T1000 (cell line): ENCODE measurements at places on chromosomes 3 and 15.

DNA sequence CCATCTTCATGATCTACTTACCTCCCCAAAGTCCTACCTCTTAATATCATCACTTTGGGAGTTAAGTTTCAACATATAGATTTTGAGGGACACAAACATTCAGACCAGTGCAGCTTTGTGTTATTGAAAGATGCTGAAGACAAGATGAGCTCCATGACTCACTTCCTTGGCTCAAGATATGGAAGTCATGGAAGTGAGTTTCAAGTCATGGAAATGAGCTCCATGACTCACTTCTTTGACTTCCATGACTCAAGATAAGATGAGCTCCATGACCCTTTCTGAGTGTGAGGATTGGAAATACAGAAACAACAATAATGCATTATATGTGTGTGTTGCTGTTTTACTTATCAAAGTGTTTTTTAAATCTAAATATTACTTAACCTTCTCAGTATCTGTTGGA lies 170.2 kb upstream of the TPRG1 start:
- peak; percentile 4 for DNase-seq

DNA sequence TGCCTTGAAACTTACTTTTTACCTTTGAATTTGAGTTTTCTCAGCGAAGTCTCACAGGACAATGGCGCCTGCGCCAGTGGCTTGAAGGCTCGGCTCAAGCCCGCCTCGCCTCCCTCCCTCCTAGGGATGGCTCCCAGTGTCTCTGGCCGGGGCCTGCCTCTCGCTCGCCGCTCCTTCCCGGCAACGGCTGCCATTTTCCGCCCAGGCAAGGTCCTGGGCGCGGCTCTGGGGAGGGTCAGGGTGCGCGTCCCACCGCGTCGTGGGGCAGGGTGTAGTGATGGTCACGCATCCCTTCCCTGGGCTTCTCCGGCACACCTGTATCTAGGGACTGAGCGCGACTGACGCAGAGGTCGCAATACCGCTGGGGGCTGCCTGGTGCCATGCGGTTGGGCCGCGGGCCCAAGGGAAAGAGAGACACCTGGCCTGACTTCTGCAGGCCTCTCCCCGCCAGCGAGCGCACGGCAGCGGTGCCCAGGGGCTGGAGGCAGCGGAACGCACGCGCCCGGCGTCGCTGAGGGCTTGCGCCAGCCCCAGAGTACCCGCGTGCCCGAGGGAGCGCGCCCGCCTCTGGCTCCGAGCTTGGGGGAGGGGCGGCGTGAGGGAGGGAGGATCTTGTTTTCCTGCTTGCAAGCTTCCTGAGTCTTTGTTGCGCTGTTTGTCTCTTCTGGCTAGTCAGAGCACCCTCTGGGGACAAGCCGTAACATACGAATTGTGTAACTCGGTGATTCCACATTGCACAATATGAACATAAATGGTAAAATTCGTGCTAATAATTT lies 20.7 kb upstream of the FEM1B start:
- no peak for DNase-seq

DNA sequence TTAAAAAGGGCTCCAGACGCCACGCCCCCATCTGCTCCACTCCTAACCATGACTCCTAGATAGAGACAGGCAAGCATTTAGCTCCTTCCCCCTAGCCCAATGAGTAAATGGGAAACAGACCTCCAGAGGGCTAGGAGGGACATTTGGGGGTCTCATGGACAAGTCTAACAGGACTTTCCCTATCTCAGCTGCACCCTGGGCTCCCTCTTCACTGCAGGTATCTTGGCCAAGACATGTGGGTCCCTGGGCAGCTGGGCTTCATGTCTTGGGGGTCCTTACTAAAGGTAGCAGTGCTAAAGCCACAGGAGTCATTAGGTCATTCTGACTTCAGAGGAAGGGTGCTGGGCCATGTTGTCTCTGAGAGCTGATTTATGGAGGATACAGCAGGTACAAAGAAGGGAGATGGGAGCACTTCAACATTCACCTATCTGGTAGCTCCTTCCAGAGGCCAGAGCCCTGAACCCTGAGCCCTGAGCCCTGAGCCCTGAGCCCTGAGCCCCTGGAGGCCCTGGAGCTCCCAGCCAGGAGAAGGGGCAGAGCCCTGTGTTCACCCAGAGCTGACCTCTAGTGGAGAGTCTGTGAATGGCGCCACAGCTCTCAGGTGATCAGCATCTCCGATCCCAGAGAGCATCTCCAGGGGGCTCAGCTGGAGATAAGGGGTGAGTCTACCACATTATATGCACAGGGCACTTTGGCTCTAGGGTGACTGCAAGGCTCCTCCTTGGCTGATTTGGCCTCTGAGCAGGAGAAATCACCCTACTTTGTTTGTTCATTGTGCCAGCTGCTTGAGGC lies 40.1 kb upstream of the EPHB1 start:
- DNase-seq = peak; percentile 7

- DNase-seq = peak; percentile 44
Measured at GRCh38 chr3:179146911-179147513, 1.1 kb upstream of the PIK3CA start.

GRCh38 chr3:33956776-33957175 lies 158.3 kb downstream of the PDCD6IP start:
- DNase-seq = no peak

DNA sequence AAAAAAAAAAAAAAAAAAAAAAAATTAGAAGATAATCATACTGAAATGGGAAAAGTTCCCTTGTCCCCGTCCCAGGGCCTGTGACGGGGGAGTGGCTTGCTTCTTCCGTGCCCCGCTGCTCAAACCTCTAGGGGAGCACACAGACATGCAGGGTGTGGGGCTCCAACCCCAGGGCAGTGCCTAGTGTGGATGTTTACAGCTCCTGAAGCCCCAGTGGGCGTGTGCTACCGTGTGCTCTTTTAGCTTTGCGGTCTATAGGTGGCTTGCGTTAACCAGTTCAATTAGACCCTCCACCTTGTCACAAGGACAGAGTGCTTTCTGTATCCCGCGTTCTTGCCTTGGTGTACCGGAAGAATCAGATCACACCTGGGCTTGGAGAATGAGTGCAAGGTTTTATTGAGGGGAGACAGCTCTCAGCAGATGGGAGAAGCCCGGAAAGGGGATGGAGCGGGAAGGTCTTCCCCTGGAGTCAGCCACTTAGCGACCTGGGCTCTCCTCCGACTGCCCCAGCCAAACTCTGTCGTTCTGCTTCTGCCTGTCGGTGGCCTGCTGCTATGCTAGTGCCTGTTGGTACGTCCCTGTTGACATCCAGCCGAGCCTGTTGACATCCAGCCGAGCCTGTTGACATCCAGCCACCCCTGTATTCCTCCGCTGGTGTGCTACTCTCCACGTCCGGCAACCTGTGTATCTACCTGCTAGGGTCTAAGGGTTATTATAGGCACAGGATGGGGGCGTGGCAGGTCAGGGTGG lies 569.8 kb downstream of the VGLL3 start:
- DNase-seq = no peak

- DNase-seq = no peak
Measured at GRCh38 chr3:30733209-30733608, 126.8 kb downstream of the TGFBR2 start.

- DNase-seq = no peak
Measured at GRCh38 chr15:22856659-22857058, 18.2 kb downstream of the NIPA2 start.

GRCh38 chr3:180615954-180616353 lies 14.0 kb downstream of the TTC14 start:
- DNase-seq = no peak

GRCh38 chr3:164460851-164461250 lies 617.4 kb downstream of the SI start:
- no peak for DNase-seq

DNA sequence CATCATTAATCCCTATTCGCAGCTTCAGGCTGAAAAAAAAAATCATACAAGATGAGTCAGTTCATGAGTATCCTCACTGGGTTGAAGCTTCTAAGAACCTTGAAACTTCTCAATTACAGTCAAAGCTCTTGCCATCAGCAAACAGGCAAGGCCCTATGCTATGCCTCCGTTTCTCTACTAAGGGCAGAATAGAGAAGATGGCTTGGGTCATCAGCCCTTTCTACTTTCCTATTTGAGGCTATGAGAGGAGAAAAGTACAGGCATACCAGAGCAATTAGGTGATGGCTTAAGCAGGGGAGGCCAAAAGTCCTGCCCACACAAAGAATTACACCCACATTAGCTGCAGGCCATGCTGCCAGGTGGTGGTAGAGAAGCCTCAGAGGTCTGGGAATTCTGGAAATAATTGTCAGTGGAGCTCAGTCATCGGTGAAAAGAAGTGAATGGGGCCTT lies 89.0 kb downstream of the MRPL46 start:
- no peak for DNase-seq

DNA sequence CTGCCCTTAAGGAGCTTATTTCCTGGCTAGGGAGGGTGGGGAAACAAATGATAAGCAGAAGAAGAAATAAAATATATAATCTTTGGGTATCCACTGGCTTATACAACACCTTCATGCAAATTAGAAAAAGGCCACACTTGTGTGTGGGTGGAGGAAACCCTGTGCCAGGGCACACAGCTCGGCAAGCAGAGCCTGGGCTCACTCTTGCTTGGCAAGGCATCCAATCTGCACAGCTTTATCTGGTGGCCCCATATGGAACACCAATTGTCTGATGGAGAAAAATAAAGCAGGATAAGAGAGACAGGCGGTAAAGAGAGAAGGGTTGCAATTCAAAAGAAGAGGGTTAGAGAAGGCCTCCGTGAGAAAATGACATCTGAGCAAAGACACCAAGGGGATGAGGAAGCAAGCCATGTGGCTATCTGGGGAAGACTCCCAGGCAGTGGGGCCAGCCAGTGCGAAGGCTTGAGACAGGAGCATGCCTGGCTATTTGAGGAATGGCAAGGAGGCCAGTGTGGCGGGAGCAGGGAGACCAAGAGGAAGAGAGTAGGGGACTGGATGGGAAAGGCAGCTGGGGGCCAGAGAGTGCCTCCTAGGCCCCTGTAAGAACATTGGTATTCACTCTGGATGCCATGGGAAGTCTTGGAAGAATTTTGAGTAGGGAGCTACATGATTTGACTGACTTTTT lies 22.5 kb upstream of the VPS8 start:
- no peak for DNase-seq
